Activated naive CD4-positive, alpha-beta T cell treated with anti-CD3 and anti-CD28 coated beads, Interleukin-2, amount 50 U/mL, for 16 hours (primary cell): ENCODE measurements at places on chromosomes 7 and 10.

DNA sequence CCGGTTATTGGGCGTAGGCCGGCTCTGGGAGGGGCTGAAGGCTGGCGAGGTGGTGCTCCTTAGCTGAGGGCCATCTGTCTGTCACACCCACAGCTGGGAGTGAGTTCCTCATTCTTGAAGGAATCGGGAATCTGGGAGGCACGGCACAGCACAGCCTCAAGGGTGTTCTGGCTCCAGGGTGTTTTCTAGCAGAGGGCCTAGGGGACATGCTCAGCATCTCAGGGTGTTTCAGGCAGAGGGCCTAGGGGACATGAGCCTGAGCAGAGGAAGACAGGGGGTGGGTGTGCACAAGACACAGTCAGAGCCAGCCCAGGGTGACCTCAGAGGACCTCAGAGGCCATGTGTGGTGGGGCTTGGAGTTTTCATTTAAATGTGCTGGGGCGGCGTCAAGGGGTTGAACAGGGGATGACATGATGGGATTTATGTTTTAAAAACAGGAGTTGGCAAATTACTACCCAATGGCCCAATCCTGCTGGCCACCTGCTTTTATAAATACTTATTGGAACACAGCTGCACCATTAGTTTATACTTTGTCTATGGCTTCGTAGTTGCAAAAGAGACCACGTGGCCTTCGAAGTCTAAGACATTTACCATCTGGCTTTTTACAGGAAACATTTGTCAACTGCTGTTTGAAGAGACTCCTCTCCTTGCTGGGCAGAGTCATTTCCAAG, 121.6 kb downstream of the PRKAG2 start:
- DNase-seq, result no peak

GRCh38 chr10:130757271-130757670, 554.2 kb downstream of the TCERG1L start:
- no peak for DNase-seq

- no peak for DNase-seq
Observed at GRCh38 chr7:50367100-50367499, 62.6 kb downstream of the IKZF1 start.

DNA sequence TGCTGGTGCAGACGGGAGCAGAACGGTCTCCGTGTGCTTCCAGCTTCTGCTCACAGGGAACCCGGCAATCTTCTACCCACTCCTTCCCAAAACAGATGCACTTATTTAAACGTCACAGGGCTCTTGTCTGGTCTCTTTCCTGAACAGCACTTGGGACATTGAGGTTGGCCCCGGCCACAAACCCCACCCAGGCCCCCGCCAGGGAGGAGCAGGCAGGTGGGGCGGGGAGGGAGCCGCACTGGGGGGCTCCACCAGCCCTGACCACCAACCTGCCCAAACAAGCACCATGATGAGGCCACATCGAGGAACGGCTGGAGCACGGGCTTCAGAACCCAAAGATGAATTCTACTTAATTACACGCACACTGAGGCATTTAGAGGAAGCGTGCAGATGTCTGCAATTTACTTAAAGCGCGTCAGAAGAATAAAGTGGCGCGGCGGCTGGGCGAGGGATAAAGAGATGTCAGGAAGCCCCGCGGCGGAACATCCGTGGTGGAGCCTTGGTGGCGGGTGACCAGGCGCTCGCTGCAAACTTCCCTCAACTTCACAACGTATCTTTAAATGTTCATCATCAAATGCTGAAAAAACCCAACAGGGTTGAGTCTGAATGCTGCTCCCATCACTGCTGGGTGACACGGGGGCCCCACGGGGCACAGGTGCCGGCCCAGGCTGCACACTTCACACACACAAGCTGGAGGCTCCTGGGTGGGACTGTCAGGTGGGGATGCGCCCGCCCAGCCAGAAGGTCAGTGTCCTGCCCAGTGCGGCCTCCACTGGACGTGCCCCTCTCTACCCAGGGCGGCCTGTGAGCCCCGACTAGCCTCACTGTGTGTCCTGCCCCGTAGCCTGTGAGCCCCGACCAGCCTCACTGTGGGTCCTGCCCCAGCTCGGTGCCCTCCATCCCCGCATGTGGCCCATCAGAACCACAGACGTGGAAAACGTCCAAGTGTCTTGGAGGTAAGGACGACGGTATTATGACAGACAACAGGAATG, 279.2 kb downstream of the MAD1L1 start:
- DNase-seq, result no peak

GRCh38 chr7:125605241-125605640, 675.6 kb upstream of the POT1 start:
- DNase-seq, result no peak

DNA sequence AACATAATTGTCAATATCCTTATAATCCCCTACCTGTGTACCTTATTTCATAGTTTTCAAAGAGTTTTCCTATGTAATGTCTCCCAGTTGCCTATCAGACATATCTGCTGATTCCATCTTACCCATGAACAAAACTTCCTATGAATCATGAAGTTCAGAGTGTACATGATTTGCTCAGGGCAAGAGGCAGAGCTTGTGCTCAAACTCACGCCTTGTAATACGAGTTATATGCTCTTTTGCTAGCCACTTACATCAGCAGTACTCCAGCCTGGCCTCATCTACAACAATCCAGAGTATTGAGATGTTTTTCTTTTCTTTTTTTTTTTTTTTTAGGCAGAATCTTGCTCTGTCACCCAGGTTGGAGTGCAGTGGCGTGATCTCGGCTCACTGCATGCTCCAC, 11.8 kb downstream of the PKD2L1 start:
- DNase-seq, result no peak

GRCh38 chr10:22831586-22831985, 96.3 kb upstream of the ARMC3 start:
- no peak for DNase-seq

DNA sequence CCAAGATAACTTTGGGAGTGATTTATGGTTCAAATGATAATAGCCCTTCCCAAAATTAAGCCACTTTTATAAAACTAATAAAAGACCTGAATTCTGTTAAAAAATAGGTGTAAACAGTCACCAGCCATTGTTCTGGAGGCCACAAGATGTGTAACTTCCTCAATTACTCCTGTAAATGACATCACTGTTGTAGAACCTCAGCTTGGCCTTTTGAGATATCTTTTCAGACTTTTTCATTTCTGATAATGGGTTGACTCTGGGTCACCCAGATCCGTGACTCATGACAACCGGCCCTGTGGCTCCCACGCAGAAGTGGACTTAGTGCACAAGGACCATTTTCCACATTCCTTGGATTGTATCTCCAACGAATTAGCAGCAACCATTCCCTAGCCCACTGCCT, 106.6 kb downstream of the DKK1 start:
- no peak for DNase-seq

GRCh38 chr10:96358851-96359540, at the start of gene OPALIN:
OPALIN (minus strand) TSS chr10:96359002; CDS start chr10:96358896, 106 bp downstream.
- no peak for DNase-seq

- DNase-seq, result no peak
Observed at GRCh38 chr10:13925971-13926780, 339.4 kb downstream of the PRPF18 start.

DNA sequence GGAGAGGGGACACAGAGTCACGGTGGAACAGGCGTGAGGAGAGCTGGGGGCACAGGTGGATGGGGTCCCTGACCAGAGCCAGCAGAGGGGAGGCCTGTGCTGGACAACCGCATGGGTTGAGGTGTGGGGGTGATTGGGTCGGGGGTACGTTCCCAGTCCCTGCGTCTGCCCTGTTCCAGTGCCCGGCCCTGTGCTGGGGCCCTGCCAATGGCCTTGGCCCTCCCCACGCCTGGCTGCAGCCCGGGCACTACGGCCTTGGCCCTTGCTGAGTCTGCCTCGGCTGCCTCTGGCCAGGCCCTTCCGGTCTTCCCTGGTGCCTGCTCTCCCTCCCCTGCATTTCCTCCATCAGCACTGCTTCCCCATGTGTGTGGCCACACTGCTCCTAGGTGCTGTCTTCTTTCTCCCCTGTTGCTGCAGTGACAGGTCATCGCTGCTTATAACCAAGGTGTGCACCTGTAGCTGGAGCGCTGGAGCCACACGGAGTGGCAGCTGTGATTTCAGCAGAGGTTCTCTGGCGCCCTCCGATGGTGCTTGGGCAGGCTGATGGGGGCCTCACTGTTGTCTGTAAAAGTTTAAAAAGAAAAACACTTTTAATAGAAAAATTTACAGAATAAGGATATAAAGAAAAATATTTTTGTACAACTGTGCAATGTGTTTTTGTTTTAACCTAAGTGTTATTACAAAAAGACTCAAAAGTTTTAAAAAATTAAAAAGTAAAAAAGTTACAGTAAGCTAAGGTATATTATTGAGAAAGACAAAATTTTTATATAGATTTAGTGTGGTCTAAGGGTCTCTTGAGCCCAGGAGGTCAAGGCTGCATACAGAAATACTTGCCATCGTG, 45.2 kb upstream of the BHLHA15 start:
- DNase-seq, result peak; percentile 58

DNA sequence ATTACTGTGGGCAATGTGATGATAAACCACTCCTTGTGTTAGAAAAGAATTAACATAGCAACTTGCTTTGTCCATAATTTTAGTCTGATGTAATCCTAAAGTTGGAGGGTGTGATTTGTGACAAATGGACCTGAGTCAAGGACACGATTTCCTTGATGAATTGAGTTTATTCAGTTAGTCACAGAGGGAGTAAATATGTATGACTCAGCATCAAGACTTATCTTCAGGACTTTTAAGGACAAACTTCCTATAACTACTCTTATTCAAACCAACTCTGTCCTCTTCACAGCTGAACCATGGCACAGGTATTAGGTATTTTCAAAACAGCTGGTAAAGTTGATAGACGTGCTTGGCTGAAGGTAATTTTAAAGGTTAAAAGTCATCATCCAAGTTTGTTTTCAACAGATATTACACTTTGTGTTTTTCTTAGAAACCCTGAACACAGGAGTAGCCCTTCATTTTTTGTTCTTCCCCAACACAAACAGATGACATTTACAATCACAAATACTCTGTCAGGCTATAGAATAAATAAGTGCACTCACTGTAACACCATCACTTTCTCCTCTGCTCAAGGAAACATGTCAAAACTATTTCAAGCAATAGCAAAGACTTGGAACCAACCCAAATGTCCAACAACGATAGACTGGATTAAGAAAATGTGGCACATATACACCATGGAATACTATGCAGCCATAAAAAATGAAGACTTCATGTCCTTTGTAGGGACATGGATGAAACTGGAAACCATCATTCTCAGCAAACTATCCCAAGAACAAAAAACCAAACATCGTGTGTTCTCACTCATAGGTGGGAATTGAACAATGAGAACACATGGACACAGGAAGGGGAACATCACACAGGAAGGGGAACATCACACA, 54.5 kb downstream of the COA1 start:
- DNase-seq, result no peak

DNA sequence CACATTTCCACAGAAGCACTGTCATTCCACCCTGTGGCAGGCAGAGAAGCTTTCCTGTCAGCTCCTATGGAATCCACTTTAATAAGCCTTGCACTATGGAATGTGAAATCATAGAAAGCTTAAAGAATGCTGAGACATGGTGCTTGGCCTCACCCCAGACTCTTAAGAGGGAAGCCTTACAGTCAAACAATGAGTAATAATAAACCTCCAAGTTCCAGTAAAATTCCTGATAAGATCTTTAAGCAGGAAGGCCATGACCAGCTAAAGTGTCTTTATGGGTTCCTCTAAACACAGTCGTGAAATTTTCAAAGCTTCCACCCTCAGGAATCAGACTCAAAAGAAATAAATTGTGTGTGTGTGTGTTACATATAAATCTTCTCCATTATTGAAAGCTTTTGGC, 11.9 kb upstream of the TEX36 start:
- no peak for DNase-seq

DNA sequence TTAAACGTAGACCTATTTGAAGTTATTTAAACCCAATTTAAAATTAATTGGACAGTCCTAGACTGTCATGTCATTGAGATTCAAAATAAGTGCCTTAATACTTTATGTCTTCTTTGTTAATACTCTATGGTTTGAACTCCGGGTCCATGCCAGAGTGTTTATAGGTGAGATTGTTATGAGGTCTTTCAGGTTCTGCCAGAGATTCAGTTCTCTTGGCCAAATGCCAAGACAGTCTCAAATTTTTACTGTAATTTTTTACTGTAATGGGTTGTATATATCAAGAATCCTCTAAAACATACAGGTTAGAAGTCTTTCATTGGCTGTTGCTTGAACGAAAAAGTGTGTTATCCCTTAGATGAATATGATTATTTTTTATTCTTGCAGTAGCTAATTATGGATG, 3.9 kb downstream of the ADD3 start:
- DNase-seq, result no peak
